Bronchial smooth muscle cell (primary cell): ENCODE measurements at places on chromosomes 1 and 21. TPM values are rescaled to one million over a fixed set of nuclear protein-coding genes. Genes with fewer than 3 reads are reported as not detected.

The TLCD4 gene
- under 0.01 and 0.16 TPM in 2 replicates for total RNA-seq

The ERG gene
- under 0.01 TPM in 2 replicates for total RNA-seq

The OPTC gene
- total RNA-seq = not detected in 2 replicates

The KLF17 gene
- total RNA-seq = 0.16 TPM in 1 of 2 replicates, not detected in the other

The KISS1 gene
- not detected in 2 replicates for total RNA-seq

The KRTAP27-1 gene
- not detected in 2 replicates for total RNA-seq
